Left renal cortex interstitium (tissue), 4 donors: ENCODE measurements at places on chromosomes 5 and 9. TPM values are rescaled to one million over a fixed set of nuclear protein-coding genes. Genes with fewer than 3 reads are reported as not detected.

Gene EXD3
- 17.1 TPM for polyA plus RNA-seq

DNA sequence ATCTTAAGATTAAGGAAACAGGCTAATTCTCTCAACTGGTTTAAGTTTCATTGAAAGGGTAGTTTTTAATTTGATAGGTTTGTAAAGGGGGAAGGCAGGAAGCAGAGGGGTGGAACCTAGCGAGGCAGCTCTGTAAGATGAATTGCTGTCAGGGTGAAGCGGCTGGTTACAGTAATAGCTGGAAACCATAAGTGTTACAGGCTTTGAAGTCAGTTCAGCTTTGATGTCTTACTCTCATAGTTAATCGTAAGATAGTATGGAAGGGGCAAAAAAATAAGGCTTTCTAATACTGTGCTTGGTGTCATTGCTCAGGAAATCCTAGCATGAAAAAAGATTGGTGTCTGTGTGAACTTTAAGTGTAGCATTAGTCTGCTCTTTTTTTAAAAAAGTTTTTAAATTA, 20.3 kb downstream of the POU5F2 start:
- no peak for DNase-seq

DNA sequence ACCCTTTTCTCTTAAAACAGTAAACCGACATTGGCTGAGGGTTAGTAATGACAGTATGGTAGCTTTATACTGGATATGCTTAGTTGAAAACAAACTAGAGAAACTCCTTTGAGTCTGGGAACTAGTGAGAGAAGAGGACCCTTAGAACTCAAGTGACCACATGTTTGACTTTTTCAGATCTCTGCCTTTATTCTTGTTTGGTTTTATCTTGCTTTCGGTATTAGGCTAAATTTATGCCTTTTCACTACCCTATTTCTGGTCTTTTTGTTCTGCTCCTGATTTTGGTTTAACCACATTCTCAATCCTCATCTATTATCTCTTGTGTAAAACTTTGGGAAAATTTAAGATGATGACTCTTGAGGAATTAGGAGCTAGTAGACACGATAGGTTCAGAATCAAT, 11.0 kb downstream of the SNAPC3 start:
- DNase-seq: no peak

DNA sequence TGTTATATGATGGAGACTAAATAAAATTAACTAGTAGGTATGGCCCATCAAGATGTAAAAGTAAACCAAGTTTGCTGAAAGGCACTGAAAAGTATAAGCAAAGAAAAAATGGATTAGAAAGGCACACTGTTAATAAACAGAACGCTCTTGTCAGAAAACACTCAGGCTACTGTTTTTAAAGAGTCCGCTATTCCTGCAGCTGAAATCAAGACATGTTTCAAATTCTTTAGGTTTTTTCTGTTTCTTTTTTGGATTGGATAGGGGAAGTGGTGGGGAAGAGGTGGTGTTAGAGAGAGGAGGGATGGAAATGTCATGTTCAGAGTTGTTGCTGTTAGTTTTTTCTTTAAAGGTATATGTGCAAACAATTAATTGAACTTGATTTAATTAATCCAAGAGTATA, 17.5 kb downstream of the OSTF1 start:
- no peak for DNase-seq

- DNase-seq: no peak
Measured at GRCh38 chr9:70398145-70398556, 16.3 kb downstream of the KLF9 start.
